ENCODE measurements at places on chromosomes 7 and 10. TPM values are rescaled to one million over a fixed set of nuclear protein-coding genes. Genes with fewer than 3 reads are reported as not detected.

Gene CLCN1
- total RNA-seq, result not detected

Gene SEC23IP
- total RNA-seq, result 29.7 TPM

Gene PRSS37
- not detected for total RNA-seq

Gene CCDC146
- total RNA-seq, result 20.1 TPM

Gene CFAP70
- 2.6 TPM for total RNA-seq

Gene AKR1B15
- total RNA-seq, result not detected

Gene ITGB8
- 2.1 TPM for total RNA-seq

Gene TMEM178B
- total RNA-seq, result 0.10 TPM

DNA sequence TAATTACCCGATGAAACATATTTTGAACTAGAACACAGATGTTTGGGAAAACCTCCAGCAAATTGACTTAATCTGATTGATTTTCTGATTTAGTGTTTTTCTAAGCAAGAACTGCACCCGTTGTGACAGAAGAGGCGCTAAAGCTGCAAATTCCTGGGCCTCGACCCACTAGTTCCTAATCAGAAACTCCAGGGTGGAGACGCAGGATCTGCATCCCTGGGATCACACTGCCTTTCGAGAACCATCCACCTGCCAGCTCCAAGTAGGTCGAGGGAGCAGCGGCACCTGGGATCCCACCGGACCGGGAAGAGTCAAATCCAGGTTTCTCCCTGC is 136.8 kb upstream of the CDCA7L start:
- H3K36me3 ChIP-seq, result no peaks in the 10 kb centered on the region
- peaks cover 15% of the 10 kb centered on the region for H3K27me3 ChIP-seq
- H3K27ac ChIP-seq, result no peak overlapping the region
- no peak overlapping the region for H3K4me3 ChIP-seq
- DNase-seq, result no peak
- H3K4me1 ChIP-seq, result peaks cover 15% of the 10 kb centered on the region

DNA sequence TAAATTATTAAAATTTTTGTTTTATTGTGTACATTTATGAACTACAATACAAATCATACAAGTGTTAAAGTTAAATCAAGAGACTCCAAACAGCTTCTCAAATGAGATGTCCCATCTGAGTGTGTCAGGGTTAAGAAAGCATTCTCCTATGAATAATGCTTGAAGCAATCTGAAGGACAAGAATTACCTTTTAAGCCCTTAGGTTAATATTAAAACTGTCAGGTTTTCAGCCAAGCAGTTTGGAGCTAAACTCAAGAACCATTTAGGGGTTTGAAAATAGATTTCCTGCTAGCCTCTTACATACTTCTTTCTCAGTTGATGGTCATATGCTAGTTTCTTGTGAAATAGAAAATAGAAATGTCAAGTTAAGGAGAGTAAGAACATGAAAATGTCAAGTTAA is 38.3 kb downstream of the LIPJ start:
- no peaks in the 10 kb centered on the region for H3K36me3 ChIP-seq
- H3K4me3 ChIP-seq, result no peak overlapping the region
- H3K4me1 ChIP-seq, result no peaks in the 10 kb centered on the region

- H3K27me3 ChIP-seq, result no peaks in the 10 kb centered on the region
- H3K36me3 ChIP-seq, result no peaks in the 10 kb centered on the region
- H3K4me1 ChIP-seq, result peaks cover 30% of the 10 kb centered on the region
- no peak for DNase-seq
- H3K27ac ChIP-seq, result no peak overlapping the region
- H3K4me3 ChIP-seq, result no peak overlapping the region
Measured at GRCh38 chr10:91196268-91197048, 24.0 kb upstream of the PCGF5 start.

GRCh38 chr7:132933072-132933458 is 148.8 kb downstream of the CHCHD3 start:
- peaks cover 4% of the 10 kb centered on the region for H3K36me3 ChIP-seq
- H3K4me3 ChIP-seq, result no peak overlapping the region
- H3K27ac ChIP-seq, result no peak overlapping the region
- no peaks in the 10 kb centered on the region for H3K4me1 ChIP-seq
- DNase-seq, result peak; percentile 20

GRCh38 chr10:60293581-60294175 is 96.0 kb downstream of the ANK3 start:
- DNase-seq, result no peak
- H3K36me3 ChIP-seq, result no peaks in the 10 kb centered on the region
- no peaks in the 10 kb centered on the region for H3K27me3 ChIP-seq
- H3K4me3 ChIP-seq, result no peak overlapping the region
- H3K27ac ChIP-seq, result no peak overlapping the region
- H3K4me1 ChIP-seq, result no peaks in the 10 kb centered on the region

DNA sequence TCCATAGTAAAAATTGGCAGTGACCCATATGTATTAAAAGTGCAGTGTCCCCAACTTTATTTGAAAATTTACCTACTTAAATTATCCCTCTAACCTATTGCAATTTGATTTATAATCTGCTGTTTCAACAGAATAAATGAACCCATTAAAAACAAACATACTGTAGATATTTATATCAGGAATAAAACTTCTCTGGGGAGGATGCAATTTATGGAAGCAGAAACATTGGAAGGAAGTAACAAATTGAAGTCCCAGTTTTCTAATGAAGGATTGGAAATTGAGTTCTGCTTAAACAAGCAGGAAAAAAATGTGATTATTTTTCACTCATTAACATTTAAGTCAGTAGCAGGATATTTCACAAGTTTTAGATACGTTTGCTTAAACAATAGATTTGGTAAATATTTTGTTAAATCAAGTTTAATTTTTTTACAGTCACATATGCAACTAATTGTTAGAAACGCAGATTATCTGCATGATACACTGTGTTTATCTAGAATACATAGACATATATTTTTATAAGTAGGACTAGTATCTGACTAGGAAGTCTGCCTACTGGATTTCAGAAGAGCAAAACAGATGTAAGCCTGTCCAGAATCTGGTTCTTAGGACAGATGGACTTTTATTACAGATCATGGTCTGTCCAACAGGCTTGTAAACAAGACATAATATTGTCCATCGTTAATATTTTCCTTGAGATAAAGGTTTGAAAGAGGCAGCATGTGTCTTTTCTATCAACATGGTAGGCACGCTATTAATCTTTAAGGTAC is 5.3 kb downstream of the AGMO start:
- H3K4me3 ChIP-seq, result no peak overlapping the region
- no peaks in the 10 kb centered on the region for H3K36me3 ChIP-seq
- no peak for DNase-seq
- no peak overlapping the region for H3K27ac ChIP-seq
- no peaks in the 10 kb centered on the region for H3K4me1 ChIP-seq

GRCh38 chr7:78134256-78134655 is 335.7 kb downstream of the PHTF2 start:
- no peaks in the 10 kb centered on the region for H3K36me3 ChIP-seq
- H3K4me1 ChIP-seq, result no peaks in the 10 kb centered on the region
- no peaks in the 10 kb centered on the region for H3K27me3 ChIP-seq
- H3K27ac ChIP-seq, result no peak overlapping the region

DNA sequence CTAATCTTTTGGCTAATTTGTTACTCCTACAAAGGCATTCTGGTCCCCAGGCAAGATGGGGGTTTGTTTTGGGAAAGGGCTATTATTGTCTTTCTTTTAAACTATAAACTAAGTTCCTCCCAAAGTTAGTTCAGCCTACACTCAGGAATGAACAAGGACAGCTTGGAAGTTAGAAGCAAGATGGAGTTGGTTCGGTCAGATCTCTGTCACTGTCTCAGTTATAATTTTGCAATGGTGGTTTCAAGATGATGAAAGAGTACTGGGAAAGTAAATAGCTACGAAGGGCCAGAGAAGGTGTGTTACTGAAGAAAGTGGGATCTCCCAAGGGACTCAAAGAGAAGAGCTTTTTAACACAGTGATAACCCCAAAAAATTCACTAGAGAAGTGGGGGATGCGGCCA is 10.3 kb upstream of the MYO1G start:
- H3K27me3 ChIP-seq, result no peaks in the 10 kb centered on the region
- no peak overlapping the region for H3K27ac ChIP-seq
- H3K36me3 ChIP-seq, result peaks cover 9% of the 10 kb centered on the region
- H3K4me3 ChIP-seq, result no peak overlapping the region

DNA sequence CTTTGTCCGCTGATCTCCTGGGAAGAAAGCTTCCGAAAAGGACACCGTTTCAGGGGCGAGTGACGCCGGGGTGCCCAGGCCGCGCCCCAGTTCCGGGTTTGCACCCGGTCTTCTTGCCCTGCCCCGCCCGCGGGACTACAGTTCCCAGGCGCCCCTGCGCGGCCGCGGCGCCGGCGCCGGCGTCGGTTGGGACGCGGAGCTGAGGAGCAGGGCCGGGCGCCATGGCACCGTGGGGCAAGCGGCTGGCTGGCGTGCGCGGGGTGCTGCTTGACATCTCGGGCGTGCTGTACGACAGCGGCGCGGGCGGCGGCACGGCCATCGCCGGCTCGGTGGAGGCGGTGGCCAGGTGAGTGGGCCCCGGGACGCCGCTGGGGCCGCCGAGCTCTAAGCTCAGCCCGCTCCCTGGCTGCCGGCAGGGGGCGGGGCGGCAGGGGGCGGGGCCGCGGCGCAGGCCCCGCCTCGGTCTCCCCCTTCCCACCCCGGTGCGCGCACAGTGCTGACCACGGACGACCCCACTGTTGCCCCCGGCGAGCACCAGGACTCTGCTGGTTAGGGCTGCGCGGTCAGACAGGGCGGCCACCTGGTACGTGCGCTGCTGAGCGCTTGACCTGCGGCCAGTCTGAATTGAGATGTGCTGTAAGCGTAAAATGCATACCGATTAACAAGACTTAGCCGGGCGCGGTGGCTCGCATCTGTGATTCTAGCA is at the start of gene LHPP:
TSS of gene LHPP (plus strand) at position 182 of the 706 bp plus-strand sequence. CDS start at position 222, 40 bp downstream.
- peak; percentile 93 for DNase-seq
- peak within 1 kb of the TSS; percentile 66 for H3K4me3 ChIP-seq
- peaks cover 4% of the 10 kb centered on the region for H3K27me3 ChIP-seq
- H3K4me1 ChIP-seq, result peaks cover 31% of the 10 kb centered on the region
- peak within 1 kb of the TSS; percentile 72 for H3K27ac ChIP-seq
- H3K36me3 ChIP-seq, result no peaks in the 10 kb centered on the region

DNA sequence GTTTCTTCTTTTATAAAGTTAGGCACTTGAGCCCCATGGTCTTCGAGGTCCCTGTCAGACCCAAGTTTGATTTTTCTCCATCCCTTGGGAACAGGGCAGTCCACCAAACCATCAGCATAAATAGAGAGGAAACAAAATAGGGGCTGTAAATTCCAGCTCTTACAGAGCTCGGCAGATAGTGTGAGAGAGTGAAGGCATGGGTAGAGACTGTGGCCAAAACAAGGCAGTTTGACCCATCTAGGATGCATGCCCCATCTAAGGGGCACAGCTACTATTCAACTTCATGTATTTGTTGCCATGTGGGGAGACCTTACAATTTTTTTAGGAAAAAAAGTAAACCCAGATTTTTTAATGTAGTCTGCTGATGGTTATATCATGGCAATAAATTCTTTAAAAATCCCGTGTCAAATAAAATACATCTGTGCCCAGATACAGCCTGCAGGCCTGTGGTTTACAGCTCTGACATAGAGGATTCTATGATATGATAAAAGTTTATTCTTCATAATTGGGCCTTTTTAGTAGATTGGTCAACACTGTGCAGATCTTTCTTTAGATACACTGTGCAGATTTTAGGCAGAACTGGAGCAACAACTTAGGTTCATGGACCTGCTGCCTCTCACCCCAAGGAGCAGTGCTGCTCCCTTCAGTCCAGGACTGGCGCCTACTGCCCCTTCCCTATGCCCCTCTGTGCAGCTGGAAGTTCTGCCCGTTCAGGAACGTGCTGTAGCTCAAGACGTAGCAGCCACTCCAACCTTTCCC is 5.3 kb downstream of the PPP1R3C start:
- no peaks in the 10 kb centered on the region for H3K36me3 ChIP-seq
- no peak overlapping the region for H3K27ac ChIP-seq
- no peak overlapping the region for H3K4me3 ChIP-seq
- DNase-seq, result no peak
- H3K27me3 ChIP-seq, result peaks cover 12% of the 10 kb centered on the region
- no peaks in the 10 kb centered on the region for H3K4me1 ChIP-seq

DNA sequence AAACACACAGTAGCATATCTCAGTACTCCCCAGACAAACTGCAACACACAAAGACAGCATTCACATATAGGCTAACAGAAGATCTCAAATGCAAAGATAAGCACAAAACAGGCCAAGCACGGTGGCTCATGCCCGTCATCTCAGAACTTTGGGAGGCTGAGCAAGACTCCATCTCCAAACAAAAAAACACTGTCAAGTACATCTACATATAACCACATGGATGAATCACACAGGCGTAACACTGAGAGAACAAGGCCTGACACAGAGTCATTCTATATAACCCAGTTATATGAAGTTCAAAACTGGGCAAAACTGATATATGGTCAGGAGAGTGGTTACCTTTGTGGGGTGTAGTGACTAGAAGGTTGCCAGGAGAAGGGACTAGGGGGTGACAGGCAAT is 506.4 kb downstream of the KCNMA1 start:
- no peaks in the 10 kb centered on the region for H3K36me3 ChIP-seq
- H3K4me3 ChIP-seq, result no peak overlapping the region
- H3K27me3 ChIP-seq, result no peaks in the 10 kb centered on the region
- no peak overlapping the region for H3K27ac ChIP-seq

GRCh38 chr10:121808835-121809234 is 119.0 kb downstream of the ATE1 start:
- H3K4me3 ChIP-seq, result no peak overlapping the region
- no peaks in the 10 kb centered on the region for H3K4me1 ChIP-seq
- no peaks in the 10 kb centered on the region for H3K36me3 ChIP-seq
- H3K27me3 ChIP-seq, result no peaks in the 10 kb centered on the region

- DNase-seq, result no peak
- no peaks in the 10 kb centered on the region for H3K36me3 ChIP-seq
- H3K4me3 ChIP-seq, result no peak overlapping the region
- H3K27ac ChIP-seq, result no peak overlapping the region
Measured at GRCh38 chr10:10826125-10826524, 191.5 kb upstream of the CELF2 start.

DNA sequence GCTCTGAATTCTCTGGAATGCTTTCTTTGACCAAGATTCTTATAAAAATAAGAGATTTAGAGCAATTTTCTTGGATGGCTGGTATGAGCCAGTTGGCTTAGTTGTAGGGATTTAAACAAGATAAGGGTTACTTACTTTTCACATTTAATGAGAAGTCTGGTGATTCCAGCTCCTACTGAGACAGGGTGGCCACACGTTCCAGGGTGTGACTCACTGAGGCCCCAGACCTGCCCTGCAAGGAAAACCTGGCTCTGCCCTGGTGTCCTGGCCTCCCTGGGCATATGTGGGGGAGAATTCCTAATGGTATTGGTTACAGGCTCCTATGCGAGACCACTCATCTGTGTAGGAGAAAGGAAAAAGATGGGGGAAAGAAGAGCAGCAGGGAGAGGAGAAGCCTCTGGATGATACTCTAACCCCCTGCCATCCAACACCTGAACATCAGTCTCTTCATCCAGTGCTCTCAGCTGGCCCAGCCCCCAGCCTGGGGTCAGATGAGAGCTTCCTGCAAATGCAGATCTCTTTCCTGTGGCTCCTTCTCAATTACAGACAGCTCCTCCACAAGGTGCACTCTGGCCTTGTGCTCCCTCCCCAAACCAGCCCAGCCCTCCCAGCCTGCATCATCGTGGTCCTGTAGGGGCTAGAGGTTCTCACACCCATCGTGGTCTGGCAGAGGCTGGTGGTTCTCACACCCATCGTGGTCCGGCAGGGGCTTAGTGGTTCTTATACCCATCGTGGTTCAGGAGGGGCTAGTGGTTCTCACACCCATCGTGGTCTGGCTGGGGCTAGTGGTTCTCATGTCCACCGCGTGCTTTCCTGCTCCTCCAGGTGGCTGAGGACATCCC is 139.9 kb downstream of the EGFR start:
- H3K36me3 ChIP-seq, result no peaks in the 10 kb centered on the region
- DNase-seq, result no peak
- H3K4me3 ChIP-seq, result no peak overlapping the region
- H3K4me1 ChIP-seq, result no peaks in the 10 kb centered on the region
- no peak overlapping the region for H3K27ac ChIP-seq

- H3K4me3 ChIP-seq, result no peak overlapping the region
- H3K27me3 ChIP-seq, result no peaks in the 10 kb centered on the region
- DNase-seq, result no peak
- H3K36me3 ChIP-seq, result no peaks in the 10 kb centered on the region
Measured at GRCh38 chr10:13994932-13995331, 335.8 kb downstream of the FRMD4A start.
